ENCODE measurements at places on chromosomes 12 and 14.
A peak's percentile ranks its signal among the peaks of the same experiment; 100 is the strongest.

GRCh38 chr12:76863837-76864236, 15.0 kb downstream of the CSRP2 start:
- no peak for DNase-seq
- no peaks in the 10 kb centered on the region for H3K27me3 ChIP-seq
- peaks cover 5% of the 10 kb centered on the region for H3K4me1 ChIP-seq

DNA sequence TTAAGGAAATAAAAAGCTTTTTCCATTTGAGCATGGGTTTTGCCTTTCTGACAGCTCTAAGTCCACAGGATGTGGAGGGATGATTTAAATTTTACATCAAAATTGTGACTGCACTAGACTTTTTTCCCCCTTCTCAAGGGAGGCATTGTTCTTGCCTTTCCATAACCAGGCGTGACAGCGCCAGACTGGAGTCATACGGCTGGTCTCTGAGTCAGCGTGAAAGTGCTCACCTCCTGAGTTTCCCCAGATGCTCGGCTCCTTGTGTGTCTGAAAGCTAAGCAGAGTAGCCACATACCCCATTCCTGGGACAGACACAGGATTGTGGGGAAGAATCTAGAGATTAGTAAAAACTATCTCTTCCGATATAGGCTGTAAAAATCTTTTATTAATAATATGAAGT, 43.1 kb downstream of the SOX5 start:
- DNase-seq: no peak
- H3K27me3 ChIP-seq: no peaks in the 10 kb centered on the region
- no peak overlapping the region for H3K27ac ChIP-seq
- H3K4me1 ChIP-seq: no peaks in the 10 kb centered on the region
- no peaks in the 10 kb centered on the region for H3K36me3 ChIP-seq
- H3K4me3 ChIP-seq: no peak overlapping the region

DNA sequence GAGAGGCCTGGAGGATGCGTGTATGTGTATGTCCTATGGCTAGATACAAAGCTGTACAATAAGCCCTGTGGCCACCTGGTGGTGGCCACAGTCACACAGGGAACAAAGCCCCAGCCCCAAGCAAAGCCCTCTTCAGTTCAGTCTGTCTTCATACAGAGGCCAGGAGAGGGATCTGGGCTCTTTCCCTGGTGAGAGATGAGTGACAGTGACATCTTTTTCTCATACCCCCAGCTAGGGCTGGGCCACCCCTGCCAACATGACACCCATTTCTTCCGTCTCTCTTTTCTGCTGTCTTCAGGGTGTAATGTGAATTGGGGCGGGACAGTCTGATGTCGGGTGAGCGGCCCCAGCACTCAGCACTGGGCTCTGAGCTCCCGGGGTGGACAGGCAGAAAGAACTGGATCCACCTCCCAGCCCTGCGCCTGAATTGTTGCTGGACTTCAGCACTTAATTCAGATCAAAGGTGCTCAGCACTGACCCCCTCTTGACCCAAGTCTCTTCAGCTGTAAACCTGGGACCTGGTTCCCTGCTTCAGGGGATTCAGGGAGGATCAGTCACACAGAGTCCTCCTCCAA, 59.8 kb downstream of the SERPINA3 start:
- peaks cover 5% of the 10 kb centered on the region for H3K4me1 ChIP-seq
- DNase-seq: peak; percentile 30
- no peaks in the 10 kb centered on the region for H3K36me3 ChIP-seq

DNA sequence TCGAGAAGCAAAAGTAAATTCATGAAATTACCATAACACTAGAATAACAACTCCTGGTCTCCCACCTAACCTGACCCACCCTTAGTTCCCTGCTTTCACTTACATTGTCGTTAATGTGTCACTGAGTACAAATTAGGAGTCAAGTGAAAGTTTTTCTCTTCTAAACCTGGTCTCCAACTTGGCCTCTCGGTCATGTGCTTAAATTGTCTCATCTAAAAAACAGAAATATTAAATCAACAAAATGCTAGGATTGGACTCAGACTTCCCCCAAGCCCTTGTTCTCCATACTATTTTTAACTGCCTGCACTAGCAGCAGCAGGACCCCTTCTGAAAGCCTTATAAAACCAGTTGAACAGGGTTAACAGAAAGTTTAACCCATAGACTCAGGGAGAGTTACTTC, 1.8 kb upstream of the BTG1 start:
- DNase-seq: no peak
- H3K27ac ChIP-seq: peak overlapping the region; percentile 69
- H3K4me1 ChIP-seq: no peaks in the 10 kb centered on the region
- peak overlapping the region; percentile 91 for H3K4me3 ChIP-seq

GRCh38 chr14:65371784-65372183, 40.7 kb upstream of the FUT8 start:
- no peak overlapping the region for H3K4me3 ChIP-seq
- H3K27me3 ChIP-seq: no peaks in the 10 kb centered on the region
- no peak overlapping the region for H3K27ac ChIP-seq
- H3K4me1 ChIP-seq: no peaks in the 10 kb centered on the region

DNA sequence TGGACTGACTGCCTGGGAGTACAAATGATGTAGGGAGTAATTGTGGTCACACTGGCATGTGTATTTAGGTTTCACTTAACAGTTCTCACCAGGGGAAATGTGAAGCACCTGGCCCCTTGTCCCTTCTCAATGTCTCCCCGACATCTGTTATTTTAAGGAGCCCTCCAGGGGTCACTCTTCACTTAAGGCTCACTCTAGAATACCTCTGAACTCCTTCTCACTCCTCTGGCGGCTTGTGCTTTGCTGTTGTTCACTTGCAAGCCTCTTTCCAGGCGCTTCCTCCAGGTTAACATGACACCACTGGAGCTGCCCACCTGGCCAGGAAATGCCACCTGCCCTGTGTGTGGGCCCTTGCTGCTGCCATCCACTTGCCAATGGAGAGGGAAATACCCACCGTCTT, 56.5 kb upstream of the GZMB start:
- no peak overlapping the region for H3K27ac ChIP-seq
- H3K4me3 ChIP-seq: no peak overlapping the region
- H3K4me1 ChIP-seq: no peaks in the 10 kb centered on the region
- H3K36me3 ChIP-seq: no peaks in the 10 kb centered on the region

DNA sequence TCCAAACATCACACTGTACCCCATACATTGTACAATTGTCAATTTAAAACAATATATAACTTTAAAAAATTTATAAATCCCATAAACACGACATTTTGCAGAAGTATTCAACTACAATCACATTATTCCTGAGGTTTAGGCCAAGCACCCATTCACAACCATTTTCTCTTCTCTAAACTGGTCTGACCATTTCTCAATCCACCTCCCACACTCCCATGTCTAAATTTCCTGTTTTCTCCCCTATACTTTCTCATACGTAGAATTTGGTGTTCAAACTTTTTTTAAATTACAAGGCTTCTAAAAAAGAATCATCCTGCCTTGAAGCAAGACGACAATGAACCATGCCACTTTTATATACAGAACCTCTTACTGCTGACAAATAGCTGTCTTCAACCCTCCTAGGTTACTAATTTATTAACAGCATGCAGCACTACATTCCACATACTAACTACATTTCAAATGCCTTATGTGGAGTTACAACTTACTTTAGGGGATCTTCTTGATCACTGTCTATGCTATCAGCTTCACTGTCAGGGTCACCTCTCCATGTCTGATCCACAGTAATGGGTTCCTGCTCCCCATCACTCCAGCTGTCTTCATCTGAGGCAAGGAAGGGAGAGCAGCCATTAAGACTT, 3.4 kb downstream of the KANSL2 start:
- no peak overlapping the region for H3K4me3 ChIP-seq
- peaks cover 20% of the 10 kb centered on the region for H3K4me1 ChIP-seq
- no peaks in the 10 kb centered on the region for H3K27me3 ChIP-seq
- no peak for DNase-seq

DNA sequence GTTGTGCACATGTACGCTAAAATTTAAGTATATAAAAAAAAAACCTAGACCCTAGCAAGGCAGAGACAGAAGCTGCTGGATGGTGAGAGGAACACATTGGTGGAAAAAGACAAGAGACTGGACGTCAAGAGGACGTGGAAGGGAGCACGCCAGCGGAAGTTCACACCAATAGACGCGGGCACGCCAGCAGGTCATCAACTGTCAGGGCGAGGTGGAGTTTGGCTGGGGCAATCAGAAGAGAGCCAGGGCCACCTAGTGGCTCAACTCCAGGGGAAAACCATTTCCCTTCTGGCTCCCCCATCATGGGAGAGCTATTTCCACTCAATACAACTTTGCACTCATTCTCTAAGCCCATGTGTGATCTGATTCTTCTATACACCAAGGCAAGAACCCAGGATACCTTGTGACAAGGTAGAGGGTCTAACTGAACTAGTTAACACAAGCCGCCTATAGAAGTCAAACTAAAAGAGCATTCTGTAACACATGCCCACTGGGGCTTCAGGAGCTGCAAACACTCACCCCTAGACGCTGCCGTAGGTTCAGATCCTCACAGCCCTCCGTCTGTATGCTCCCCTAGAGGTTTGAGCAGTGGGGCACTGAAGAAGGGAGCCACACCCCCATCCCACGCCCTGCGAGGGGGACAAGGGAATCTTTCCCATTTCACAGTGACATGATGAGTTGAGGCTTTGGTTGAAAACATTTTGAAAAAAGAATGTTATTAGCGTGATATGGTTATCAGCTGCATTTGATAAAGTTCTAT, 702.7 kb downstream of the TMTC2 start:
- no peak for DNase-seq
- H3K27me3 ChIP-seq: no peaks in the 10 kb centered on the region
- no peaks in the 10 kb centered on the region for H3K36me3 ChIP-seq
- no peak overlapping the region for H3K4me3 ChIP-seq

- H3K4me1 ChIP-seq: peaks cover 33% of the 10 kb centered on the region
- no peak overlapping the region for H3K4me3 ChIP-seq
- no peak for DNase-seq
- no peaks in the 10 kb centered on the region for H3K36me3 ChIP-seq
Observed at GRCh38 chr14:101584055-101584859, 23.0 kb downstream of the DIO3 start.

DNA sequence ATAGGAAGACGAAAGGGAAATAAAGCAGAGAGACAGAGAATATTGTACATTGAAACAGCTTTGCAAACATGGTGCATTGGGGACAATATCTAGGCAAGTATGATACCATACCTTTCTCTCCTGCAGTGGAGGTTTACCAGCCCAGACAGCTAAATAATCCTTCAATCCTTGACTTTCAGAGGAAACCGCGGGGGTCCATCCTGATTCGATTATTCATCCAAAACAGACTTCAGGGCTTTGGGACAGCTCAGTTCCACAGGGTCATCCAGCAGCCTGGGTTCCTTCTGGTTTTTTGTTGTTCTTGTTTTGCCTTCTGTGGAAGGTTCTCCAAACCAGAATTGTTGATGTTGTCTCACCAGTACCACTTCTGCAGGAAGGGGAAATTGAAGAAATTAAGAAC, 81.5 kb downstream of the LGR5 start:
- no peak for DNase-seq
- no peak overlapping the region for H3K27ac ChIP-seq
- no peak overlapping the region for H3K4me3 ChIP-seq
- H3K4me1 ChIP-seq: no peaks in the 10 kb centered on the region
- H3K27me3 ChIP-seq: no peaks in the 10 kb centered on the region

GRCh38 chr14:85527006-85527405, 2.9 kb upstream of the FLRT2 start:
- no peak overlapping the region for H3K27ac ChIP-seq
- no peak for DNase-seq
- H3K27me3 ChIP-seq: peaks cover 27% of the 10 kb centered on the region
- H3K4me1 ChIP-seq: peaks cover 32% of the 10 kb centered on the region

- H3K4me3 ChIP-seq: no peak overlapping the region
- no peak for DNase-seq
- H3K36me3 ChIP-seq: no peaks in the 10 kb centered on the region
- no peaks in the 10 kb centered on the region for H3K27me3 ChIP-seq
- no peaks in the 10 kb centered on the region for H3K4me1 ChIP-seq
Observed at GRCh38 chr12:108117163-108117849, 11.8 kb upstream of the WSCD2 start.

DNA sequence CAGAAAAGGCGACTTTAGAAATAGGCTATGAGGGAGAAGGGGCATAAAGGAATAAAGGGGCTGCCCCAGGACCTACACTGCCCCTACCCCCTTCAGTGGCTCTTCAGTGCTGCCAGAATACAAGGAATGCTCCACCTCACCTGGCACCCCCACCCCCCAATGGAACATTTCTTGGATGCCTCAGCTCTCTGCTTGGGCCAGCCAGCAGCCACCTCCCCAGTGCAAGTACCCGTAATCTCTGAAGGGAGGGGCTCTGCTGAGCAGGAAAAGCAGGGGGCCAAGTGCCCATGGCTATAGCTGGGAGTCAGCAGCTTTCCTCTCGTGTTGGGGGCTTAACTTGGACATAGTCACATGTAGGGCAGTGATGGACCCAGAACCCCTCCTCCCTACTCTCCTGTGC, 33.3 kb downstream of the BAZ2A start:
- peaks cover 14% of the 10 kb centered on the region for H3K4me1 ChIP-seq
- no peak for DNase-seq
- no peak overlapping the region for H3K27ac ChIP-seq
- H3K27me3 ChIP-seq: no peaks in the 10 kb centered on the region
- no peak overlapping the region for H3K4me3 ChIP-seq

DNA sequence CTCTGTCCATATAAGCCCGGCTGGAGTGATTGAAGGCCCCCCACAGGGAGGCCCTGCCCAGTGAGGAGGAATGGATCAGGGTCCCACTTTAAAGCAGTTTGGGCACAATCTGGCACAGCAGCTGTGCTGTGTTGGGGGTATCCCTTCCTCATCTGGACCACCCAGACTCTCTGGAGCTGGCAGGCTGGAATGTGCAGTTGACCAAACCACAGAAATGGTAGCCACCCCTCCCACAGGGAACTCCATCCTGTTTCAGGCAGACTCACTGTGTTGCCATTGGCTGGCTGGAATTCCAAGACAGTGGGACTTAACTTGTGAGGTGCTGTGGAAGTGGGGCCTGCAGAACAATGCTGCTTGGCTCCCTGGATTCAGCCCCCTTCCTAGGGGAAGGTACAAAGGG, 53.5 kb upstream of the YARS2 start:
- H3K36me3 ChIP-seq: no peaks in the 10 kb centered on the region
- H3K4me1 ChIP-seq: no peaks in the 10 kb centered on the region

DNA sequence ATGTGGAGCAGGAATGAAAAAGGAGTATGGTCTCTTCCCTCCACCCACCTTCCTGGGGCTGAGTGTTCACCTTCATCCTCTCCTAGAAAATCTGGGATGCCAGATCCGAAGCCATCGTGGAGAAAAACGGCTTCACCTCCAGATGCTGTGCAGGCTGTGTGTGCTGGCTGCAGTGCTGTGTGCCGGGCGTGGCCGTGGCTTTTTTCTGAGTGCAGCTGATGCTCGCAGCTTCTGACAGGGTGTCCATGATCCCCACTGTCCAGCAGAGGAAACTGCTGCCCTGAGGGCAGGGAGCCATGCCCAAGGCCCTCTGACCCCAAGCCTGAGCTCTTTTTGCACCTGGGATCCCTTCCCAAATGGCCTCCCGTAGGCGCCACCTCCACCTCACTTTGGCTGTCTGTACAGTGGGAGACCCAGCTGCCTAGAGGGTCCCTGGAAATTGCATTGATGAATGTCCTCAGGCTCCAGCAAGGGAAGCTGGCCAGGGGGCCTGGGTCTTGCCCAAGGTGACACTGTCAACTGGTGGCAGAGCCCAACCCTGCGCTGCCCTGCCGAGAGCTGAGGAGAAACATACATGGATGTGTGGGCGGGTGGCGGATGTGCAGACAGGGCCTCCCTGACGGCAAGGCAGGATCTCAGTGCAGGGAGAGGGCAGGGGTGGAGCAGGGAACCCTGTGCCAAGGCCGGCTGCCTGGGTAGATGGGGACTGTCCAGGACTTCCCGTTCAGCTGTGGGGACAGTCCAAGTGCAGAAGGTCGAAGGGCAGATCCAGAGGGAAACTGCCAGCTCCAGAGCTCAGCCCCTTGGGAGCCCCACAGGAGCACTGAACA, 53.3 kb downstream of the BEGAIN start:
- peaks cover 63% of the 10 kb centered on the region for H3K36me3 ChIP-seq
- DNase-seq: no peak
- H3K4me3 ChIP-seq: no peak overlapping the region
- peaks cover 45% of the 10 kb centered on the region for H3K4me1 ChIP-seq
- H3K27me3 ChIP-seq: no peaks in the 10 kb centered on the region
- H3K27ac ChIP-seq: no peak overlapping the region

All from spinal cord (tissue), 10 donors.